ENCODE measurements at places on chromosomes 3 and 15. TPM values are rescaled to one million over a fixed set of nuclear protein-coding genes. Genes with fewer than 3 reads are reported as not detected.

The FBXW12 gene
- 0.11 TPM for polyA plus RNA-seq

The A4GNT gene
- not detected for polyA plus RNA-seq

The EAF2 gene
- polyA plus RNA-seq = not detected

The HDC gene
- 1.2 TPM for polyA plus RNA-seq

The PRSS50 gene
- polyA plus RNA-seq = not detected

The RAB43 gene
- polyA plus RNA-seq = 1.1 TPM

The HESX1 gene
- 3.1 TPM for polyA plus RNA-seq

The AGBL1 gene
- polyA plus RNA-seq = 6.3 TPM

The SLC38A3 gene
- polyA plus RNA-seq = 2.4 TPM

The DPPA2 gene
- not detected for polyA plus RNA-seq

The CKMT1B gene
- 5.5 TPM for polyA plus RNA-seq

The UBXN7 gene
- 19.5 TPM for polyA plus RNA-seq

The SPTBN5 gene
- not detected for polyA plus RNA-seq
